ENCODE measurements at places on chromosomes 11 and 22.

DNA sequence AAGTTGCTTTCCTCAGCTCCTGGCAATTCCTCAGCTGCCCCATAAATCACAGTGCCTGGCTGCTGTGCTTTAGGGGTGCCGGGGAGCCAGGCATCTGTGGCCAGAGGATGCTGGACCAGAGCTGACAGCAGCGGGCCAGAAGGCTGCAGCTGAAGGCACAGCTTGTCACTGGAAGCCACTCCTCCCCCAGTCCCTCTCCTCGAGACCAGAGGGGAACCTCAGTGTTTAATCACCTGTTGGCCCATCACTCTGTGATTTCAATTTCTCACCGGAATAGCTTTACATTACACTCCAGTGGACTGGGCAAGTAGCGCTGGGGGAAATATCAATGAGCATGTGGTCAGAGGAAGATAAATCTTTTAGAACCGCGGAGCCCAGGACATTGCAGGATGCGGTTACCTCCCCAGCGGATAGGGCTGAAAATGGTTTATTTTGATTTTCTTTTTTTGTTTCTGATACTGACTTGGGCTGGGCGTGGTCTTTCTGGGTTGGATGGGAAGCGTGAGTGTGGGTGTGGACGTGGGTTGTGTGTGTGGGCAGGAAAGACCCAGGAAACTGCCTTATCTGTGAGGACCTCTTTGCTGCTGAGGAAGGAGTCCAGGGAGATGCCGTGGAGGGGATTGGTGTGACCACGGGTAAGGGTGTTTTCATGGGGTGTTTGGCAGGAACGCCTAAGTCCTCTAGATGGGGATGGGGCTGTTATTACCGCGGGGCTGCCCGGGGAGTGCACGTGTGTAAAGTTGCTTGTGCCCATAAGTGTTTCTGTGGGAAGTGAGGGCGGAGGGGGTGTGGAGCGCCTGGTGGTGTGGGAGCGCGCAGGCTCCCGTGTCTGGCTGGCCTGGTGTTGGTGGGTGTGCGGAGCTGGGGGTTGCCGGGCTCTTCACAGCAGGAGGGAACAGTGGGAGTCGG, 4.0 kb downstream of the DAGLA start:
- no peak for DNase-seq

DNA sequence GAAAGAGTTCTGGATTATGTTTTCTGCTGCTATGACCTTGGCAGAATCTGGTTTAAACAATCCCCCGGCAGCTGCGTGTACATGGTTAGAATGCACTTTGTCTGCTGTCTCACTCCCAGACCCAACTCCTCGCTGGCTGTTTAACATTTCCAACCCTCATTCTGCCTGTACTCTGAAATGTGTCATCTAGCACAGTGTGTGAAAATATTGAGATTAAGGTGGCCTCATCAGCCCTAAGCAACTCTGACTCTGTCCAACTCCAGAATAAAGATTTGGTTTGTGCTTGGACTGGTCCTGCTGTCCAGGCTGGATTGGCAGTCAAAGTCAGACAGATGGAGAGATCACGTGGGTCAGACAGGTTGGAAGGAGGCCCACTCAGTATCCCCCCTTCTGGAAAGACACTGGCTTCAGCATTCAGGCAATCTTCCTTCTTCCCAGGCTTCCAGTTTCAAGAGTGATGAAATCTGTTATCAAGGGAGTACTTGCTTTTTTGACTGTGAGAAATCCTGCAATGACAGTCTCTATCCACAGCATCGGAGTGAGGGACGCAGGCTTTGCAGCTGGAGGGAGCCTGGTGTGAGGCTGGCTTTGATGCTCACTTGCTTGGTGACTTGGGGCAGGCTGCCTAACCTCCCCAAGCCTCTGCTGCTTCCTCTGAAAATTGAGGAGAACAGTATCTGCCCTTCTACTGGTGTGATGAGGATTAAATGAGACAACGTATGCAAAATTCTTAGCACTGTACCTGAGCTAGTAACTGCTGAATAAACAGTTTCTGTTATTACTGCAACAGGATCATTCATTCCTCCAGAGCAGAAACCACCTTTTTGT, 29.8 kb downstream of the ABTB2 start:
- DNase-seq: no peak

DNA sequence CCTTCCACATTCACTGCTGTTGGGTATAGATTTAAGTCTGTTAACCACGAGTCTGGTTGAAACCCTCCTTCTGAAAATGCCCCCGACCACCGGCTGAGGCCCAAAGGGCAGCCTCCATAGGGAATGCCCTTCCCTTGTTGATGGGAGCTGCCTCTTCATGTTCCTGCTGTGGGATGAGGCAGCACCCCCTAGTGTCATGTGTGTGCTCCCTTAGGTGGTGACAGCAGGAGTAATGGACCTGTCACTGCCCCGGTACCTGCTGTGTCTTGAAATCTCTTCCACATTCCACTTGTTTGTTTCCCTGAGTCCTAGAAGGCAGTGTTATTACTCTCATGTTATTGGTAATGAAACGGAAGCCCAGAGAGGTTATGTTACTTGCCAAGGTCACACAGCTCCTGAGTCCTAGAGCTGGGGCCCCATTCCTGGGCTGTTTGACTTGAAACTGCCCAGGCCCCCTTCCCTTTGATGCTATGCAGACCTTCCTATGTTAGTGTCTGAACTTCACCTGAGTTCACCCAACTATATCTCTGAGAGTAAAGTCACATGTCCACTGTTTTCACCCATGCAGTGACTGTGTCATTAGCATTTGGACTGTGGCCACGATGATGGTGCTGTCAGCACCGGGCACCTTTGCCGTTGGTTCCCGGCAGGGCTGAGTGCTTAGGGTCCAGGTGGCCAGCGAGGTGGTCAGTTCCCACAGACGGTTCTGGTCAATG, 234.3 kb downstream of the TBC1D22A start:
- no peak for DNase-seq

DNA sequence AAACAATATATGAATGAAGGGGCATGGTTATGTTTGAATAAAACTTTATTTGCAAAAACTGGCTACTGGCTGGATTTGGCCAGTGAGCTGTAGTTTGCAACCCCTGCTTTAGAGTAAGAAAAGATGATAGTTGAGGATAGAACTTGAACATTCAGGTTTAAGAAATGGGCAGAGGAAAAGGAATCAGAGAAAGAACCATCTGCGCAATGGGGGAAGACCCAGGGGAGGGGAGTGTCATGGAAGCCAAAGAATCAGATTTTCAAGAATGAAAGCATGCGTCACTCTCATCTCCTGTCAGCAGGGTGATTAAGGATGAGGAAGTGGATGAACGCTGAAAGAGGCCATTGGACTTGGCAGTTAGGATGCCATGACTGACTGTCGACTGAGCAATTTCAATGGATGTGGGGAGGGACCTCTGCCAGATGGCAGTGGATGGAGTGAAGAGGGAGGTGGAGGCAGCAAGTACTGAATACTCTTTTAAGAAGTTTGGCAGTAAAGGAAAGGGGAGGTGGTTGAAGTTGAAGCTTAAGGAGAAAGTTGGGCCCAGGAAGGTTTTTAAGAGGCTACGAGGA, 21.2 kb downstream of the FAT3 start:
- DNase-seq: no peak

- no peak for DNase-seq
These were observed 198.6 kb downstream of the TMEM135 start for GRCh38 chr11:87236368-87236767.

- no peak for DNase-seq
These were observed 377.1 kb downstream of the DCDC1 start for GRCh38 chr11:30992513-30992849.

DNA sequence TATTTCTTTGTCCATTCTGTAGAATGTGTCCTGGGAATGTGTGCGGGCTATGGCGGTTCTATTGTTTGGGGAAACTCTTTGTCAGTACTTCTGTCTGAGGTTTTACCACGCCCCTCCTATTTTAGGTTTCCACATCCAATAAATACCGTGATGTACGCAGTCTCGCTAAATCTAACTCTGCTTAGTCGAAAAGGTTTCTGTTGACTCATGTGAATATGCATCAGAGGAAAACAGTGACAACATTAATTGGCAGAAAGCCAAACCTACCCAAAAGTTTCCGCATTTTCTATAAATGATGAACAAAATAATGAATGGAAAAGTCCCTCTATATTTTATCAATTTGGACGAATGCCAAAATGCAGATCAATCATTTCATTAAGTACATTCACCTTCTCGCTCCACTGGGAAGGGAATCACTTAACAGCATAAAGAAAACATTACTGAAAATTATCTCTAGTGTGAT, 143.4 kb downstream of the MAML2 start:
- DNase-seq: no peak

DNA sequence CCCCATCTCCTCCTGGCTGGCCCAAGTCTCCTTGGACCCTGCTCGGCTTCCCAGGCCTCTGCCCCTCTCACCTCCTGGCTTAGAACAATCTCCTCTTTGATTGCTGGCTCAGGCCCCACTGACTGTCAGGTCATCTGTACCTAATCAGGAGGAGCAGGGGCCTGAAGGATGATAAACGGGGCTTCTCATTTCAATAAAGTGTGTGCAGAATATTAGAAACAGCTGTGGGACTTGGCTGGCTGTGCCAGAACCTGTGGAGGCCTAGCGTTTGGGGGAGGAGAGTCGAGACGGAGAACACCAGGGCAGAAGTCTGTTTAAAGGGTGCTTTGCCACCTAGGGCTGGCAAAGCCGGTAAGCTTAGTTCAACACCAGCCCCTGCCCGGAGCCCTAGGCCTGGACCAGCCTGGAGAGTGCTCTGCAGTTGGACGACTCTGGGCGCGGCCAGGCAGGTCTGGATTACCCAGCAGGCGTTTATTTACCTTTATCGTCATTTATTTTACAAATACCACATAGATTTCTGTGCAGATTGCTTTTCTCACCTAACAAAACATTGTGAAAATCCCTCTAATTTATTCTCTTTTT, 10.1 kb upstream of the VSIG10L2 start:
- no peak for DNase-seq

GRCh38 chr22:33666279-33666960, 253.9 kb downstream of the LARGE1 start:
- peak; percentile 20 for DNase-seq

Measured in HAP-1 (cell line).